Activated gamma-delta T cell treated with Interleukin-2 at 50 U/mL for 16 hours (primary cell): ENCODE measurements at places on chromosomes 2 and 18.

DNA sequence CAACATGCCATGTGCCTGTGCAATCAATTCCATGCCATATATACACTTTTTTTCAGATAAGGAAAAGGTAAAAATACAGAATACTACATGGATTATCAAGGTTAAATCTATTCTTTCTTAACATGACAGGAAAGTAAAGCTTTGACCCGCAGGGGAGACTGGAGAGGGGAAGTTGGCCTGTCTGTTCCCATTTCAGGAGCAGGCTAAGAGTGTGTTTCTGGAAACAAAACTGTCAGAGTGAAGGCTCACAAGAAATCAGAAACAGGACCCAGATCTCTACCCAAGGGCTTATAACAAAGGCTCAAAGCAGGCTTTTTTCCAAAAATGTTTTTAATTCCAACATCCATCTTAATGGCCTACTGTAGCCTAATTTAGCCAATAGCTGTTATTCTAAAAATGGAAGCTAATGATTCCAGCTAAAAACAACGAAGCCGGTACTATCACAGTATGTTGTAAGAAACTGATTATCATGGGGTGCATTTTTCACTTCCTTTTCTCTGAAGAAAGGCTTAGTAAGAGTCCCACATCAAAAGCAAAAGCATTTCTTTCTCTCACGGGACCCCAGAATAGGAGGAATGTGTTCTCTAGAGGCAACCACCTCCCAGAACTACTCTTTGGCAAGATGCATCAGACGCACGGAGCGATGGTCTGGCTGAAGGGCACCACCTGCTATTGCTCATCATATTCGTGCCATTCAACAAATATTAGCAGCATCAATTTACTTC, 41.4 kb downstream of the FECH start:
- DNase-seq, result no peak

- DNase-seq, result no peak
Measured at GRCh38 chr2:178860551-178860950, 53.3 kb upstream of the TTN start.

- DNase-seq, result no peak
Measured at GRCh38 chr2:56009758-56010458, 86.3 kb upstream of the EFEMP1 start.

GRCh38 chr18:23498877-23499276, 4.4 kb upstream of the RMC1 start:
- peak; percentile 75 for DNase-seq

DNA sequence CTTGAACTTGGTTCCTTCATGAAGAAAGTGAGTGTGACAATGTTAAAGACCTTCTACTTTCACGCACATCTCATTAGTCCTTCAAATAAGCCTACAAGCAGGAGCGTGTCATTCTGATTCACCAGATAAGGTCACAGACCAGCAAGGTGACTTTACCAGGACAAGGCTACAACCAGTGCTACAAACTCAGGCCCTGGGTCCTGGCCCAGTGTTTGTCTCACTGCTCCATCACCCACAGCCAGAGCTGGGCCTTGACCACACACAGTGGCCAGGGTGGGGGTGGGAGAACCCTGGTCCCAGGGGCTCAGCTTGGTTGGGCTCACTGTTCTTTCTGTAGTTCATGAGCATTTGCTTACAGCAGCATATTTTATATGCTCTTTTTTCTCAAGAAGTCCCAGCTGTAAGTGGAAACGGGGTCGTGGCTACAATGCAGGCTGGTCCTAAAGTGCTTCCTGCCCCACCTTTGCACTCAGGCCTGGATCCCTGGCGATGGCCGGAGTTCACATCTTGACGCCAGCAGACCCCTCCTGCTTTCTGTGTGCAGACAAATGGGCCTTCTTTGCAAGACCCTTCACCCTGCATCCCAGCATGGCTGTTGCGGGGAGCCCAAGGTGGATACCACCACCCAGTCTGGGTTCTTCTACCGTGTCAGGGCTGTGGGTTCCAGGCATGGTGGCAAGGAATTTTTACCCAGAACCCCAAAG, 153.6 kb upstream of the EPAS1 start:
- DNase-seq, result no peak

DNA sequence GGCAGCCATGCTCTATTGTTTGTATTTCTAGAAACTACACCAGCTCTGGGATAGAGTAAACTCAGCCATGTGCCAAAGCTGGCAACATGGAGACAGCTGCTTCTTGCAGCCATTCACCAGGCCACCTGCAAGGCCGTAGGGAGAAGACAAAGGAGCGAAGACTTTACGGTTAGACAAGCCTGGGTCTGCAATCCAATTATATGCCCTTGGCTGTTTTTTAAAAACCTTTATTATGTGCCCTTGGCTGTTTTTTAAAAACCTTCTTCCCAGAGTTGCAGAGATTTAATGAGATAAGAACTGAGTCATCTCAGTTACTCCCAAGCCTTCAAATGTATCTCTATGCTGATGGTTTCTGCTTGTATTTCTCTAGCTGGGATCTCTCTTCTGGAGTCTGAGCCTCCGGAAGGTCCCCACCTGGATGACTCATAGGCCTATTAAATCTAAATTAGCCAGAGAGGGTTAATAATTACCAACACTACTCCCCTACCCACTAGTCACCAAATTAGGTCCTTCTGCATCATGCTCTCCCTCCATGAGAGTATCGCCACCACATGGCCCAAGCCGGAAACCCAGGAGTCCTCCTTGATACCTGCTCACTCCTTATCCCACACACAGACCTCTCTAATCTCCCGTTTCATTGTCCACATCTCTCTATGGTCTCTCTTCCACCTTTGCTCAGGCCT, 17.5 kb upstream of the DPP4 start:
- no peak for DNase-seq

DNA sequence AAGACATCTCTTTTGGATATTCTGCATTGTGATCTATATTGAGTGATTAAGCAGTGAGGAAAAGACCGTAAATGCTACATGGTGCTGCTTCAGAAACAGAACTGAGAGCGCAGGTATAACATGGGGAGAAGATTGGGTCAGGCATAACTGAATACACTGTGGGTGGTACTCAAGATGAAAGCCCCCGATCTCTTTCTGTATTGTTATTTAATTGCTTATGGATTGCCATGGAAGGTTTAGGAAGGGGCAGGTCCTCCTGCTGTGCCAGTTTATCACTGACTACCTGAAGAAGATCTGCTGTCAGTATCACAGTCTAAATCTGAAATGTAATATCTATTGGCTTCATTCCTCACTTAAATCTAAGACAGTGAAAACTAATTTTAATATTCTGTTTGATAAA, 1568.7 kb upstream of the CELF4 start:
- no peak for DNase-seq

GRCh38 chr18:54433857-54434256, 76.2 kb downstream of the C18orf54 start:
- no peak for DNase-seq

GRCh38 chr2:119496682-119497081, 27.6 kb downstream of the SCTR start:
- DNase-seq, result no peak

GRCh38 chr2:241814643-241815476, 5.9 kb downstream of the NEU4 start:
- no peak for DNase-seq

DNA sequence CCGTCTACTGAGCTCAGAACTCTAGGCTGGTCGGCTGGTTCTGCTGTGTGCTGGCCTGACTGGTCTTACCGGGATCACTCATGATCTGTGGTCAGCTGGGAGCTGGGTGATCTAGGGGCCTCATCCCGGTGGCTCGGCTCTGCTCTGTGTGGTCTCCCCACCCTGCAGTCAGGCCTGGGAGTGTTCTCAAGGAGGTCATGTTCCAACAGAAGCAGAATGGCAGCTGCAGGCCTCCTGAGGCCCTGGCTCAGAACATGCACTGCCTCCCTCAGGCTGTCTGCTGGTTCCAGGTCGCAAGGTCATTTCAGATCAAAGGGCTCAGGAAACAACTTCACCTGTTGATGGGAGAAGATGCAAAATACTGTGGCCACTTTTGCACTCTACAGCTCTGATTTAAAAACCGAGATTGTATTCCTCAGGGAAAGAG, 81.1 kb upstream of the RFX8 start:
- DNase-seq, result no peak

GRCh38 chr2:103605071-103605780, 843.4 kb downstream of the TMEM182 start:
- no peak for DNase-seq

- DNase-seq, result peak; percentile 41
Measured at GRCh38 chr2:96891591-96892333, 21.9 kb upstream of the SEMA4C start.

- DNase-seq, result no peak
Measured at GRCh38 chr18:33507019-33507418, 66.5 kb upstream of the CCDC178 start.

DNA sequence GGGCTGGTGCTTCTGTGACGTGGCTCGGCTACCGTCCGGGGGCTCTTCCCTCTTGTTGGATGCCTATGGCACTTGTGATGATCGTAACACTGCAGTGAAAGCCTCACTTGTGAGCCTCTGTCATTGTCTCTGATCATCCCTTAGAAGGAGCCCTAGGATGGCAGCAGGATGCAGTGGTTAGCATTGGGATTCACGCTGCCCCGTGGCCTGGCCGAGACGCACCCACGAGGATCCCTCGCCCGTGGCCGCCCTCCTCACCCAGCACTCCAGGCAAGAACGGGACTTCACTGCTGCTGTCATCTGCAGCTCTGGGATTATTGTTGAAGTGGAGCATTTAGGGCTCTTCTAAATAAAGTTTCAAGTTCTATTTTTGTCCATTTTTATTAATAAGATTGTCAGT, 46.8 kb upstream of the CTDP1 start:
- DNase-seq, result no peak

DNA sequence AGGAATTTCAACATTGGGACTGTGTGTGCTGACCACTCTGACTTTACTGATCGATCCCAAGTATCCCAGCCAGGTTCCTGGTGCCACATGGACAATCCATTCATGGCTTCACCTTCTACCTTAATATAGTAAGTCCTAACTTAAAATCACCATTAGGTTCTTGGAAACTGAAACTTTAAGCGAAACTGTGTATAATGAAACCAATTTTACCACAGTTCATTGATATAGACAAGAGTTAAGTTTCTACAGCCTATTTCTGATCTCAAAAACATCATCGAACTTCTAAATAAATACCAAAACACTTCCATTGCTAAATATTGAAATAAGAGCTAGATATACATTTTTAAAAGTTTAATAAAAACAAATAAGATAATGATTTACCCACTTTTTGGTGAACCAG, 4.4 kb upstream of the EXOC6B start:
- DNase-seq, result no peak

DNA sequence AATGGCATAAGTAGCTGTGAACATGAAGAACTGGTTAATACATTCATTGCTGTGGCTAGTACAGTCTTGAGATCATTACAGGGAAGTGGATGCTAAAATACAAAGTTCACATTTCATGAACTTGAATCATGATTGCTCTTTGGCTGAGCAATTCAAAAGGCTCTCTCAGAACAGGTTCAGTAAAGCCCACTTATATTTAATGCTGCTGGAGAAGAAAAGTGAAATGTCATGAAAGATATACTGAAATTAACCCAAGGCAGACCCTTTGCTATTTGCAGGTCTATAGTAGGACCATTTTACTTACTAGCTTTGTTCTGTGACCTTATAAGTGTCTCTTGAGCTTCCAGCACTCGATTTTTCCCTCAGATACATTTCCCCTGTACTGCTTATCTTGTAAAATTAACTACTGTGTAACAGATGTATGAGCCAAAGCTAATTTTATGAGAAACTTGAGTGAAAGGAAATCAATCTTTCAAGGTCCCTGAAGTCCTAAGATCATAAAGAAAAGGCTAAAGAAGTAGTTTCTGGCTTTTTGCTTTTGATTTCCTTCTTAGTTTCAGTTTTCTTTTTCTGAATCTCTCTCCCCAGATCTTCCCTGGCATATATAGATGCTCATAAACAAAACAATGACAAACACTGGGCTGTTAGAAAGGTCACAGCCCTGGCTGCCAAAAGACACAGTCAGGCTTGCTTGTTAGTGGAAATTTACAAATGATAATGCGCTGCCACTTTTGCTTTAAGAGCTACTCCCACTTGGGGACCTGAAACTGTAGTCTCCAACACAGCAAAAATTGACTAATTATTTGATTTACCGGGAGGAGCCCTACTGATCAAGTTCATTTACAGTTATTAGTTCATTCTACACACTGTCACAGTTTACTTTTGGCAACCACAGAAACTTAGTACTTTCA, 132.7 kb upstream of the XPO1 start:
- peak; percentile 24 for DNase-seq

- DNase-seq, result no peak
Measured at GRCh38 chr2:64276417-64277095, 132.3 kb upstream of the PELI1 start.

DNA sequence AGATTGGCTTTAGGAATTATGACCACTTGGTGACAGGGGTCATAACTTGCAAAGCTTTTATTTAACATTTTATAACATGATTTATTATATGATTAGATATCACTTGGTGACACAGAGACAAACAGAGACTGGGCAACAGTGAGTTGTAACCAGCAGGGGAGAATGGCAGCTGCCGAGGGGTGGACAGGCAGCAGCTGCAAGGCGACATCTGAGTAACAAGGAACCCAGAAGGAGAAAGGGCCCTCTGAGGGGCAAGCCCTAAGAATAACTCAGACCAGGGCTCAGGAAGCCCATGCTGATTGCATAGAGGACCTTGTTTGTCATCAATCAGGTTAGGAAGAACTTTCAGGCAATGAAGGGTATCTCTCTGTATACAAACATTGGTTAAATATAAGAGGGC, 339.9 kb upstream of the SOX11 start:
- no peak for DNase-seq

DNA sequence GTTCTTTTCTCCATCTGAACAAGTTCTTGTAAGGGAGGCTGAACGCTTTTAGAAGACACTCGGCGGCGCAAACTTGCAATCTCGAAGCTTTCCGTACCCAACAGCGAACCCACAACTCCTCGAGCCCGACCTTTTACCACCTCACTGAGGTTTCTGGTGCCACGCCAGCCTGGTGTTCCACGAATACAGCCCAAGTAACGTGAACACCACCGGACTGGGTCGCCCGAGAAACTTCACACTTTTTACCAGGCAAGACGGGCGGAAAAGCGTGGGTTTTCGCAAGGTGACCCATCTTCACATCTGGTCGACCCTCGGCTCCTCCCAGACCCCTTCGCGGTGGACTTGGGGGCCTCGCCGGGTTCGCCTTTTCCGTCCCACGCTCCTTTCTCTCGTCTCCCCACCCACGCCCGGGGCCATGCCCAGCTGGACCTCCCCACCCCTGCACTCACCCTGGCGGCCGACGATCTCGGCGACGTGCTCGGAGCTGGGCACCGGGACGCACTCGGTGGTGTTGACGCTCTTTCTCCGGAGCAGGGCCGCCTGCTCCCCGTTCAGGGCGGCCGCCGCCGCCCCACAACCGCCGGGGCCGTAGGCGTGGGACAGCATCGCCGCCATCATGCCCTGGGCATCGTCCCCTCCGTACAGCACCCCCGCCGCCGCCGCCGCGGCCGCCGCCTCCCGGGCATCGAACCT, 1.2 kb downstream of the MEX3C start:
- DNase-seq, result peak; percentile 49
